Astrocyte of the hippocampus (primary cell): ENCODE measurements at places on chromosomes 3 and 15.
A peak's percentile ranks its signal among the peaks of the same experiment; 100 is the strongest.

GRCh38 chr3:104629038-104629437 lies 737.7 kb upstream of the ALCAM start:
- peak; percentile 69 for DNase-seq

- DNase-seq: peak; percentile 43
These were observed 223.4 kb upstream of the CGNL1 start for GRCh38 chr15:57152666-57153539.

DNA sequence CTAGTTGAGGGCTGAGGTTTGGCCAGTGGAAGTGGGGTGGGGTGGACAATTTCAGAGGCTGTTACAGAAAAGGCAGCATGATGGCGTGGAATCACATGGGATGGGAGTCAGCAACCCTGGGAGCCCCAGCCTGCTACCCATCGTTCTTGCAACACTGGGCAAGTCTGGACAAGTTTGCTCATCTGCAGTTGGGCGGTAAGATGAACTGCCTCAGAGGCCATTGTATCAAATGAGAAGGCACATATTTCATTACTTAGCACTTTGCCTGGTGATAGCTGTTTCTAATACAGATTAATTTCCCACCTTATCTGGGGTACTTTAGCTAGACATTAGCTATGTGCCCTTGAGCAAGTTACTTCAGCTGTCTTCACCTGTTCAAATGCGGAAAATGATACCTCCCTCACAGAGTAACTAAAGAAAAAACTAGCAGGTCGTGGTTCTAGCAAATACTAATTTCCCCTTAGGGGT lies 248.9 kb downstream of the THSD4 start:
- DNase-seq: no peak

DNA sequence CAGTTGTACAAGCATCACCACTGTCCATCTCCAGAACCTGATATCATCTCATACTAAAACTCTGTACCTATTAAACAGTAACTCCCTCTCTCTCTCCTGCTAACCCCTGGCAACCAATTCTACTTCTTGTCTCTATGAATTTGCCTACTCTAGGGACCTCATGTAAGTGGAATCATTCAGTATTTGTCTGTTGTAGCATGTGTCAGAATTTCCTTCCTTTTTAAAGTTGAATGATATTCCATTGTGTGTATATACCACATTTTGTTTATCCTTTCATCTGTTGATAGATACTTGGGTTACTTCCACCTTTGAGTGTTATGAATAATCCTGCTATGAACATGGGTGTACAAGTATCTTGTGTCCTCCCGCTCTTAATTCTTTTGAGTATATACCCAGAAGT lies 16.6 kb downstream of the ZNF592 start:
- DNase-seq: no peak

DNA sequence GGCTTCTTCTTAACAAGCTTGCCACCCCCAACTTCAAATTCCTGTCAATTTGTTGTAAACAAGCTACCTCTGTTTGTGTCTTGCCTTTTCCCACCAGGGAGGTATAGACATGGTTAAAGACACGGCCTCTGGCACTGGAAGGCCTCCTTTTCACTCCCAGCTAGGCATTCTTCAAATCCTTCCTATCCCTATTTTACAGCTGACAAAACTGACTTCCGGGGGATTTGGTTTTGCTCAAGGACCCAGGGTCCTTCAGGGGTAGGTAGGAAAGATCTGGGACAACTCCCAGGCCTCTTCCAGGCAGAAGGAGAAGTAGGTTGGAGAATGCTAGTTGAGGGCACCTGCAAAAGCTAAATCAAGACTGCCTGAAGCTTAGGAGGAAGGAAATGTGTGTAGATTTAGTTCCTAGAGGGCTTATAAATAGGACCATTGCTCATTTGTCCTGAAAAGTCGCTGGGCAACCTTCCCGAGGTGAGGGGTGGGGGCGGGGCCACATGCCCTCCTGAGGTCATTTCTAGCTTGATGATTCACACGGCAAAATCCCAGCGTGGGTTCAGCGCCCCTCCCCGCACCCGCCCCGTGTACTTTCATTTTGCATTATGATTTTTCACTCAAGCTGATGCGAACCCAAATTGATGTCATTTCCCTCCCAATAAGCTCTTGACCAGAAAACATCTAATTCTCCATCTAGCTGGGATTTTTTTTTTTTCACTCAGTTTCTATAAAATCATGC lies 365.5 kb downstream of the SHQ1 start:
- peak; percentile 86 for DNase-seq

- DNase-seq: peak; percentile 62
These were observed 5.9 kb downstream of the RNU6-1 start for GRCh38 chr15:67833710-67834511.

DNA sequence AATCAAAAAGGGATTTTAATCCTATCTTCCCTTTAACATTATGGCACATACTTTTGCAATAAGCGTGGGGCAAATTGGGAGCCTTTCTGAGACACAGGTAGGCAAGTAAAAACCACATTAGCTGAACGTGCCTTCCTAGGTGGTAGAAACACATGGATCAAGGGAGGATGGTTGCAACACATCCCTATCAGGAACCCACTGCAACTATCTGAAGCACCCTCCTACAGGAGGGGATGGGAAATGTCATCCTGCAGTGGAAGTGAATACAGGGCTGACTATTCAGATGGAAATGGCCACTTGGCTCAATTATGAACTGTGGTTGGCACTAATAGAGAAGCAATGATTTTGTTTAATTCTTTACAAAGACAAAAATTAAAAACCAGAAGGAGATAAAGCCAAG lies 826.3 kb downstream of the FHIT start:
- no peak for DNase-seq

DNA sequence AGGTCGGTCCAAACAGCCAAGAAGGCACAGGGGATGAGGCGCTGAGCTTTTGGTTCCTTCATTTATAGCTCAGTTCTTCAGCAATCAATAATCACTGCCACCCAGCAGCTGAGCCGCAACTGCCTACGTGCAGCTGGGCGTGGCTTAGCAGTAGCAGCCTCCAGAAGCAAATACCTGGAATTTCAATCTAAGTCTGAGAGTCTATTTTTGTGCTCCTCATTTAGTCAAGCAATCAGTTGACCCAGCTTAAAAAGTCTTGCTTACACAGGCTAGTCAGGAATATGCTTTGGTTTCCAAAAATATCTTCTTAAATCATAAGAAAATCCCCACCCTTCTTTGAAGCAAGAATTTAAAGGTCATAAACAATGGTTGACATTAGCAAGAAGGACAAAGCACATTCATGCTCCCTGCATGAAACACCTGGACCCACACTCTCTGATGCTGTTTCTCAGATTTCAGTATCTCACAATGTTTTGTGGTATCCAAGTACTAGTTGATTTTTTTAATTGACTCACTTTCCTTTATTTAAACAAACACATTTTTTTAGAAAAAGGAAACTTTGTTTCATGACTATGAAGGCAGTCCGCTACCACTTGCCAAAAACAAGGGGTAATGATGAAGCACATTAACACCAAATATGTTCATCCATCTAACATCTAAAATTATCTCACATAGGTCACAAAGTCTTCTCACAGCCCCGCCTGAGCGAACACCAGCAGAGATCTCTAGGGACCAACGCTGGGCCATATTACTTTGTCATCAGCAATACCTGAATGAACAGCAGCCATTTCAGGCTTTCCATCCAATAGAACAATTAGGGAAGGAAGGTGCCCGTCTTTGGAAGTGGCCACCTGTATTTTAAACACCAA lies 106.1 kb downstream of the OXNAD1 start:
- DNase-seq: peak; percentile 12

DNA sequence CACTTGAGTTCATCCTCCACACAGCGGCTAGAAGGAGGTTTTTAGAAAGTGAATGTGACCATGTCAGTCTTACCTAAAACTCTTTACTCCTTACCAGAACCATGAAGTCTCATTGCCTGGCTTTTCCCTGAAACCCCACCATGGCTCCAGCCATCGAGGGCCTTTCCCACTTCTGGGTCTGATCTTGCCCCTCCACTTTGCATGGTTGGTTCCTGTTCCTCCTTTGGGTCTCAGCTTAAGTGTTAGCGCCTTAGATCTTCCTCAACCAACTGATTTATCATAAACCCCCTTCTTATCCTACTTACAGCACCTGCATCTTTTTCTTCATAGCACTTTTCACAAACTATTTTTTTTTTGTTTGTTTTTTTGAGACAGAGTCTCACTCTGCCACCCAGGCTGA lies 45.9 kb upstream of the ULK4 start:
- no peak for DNase-seq

DNA sequence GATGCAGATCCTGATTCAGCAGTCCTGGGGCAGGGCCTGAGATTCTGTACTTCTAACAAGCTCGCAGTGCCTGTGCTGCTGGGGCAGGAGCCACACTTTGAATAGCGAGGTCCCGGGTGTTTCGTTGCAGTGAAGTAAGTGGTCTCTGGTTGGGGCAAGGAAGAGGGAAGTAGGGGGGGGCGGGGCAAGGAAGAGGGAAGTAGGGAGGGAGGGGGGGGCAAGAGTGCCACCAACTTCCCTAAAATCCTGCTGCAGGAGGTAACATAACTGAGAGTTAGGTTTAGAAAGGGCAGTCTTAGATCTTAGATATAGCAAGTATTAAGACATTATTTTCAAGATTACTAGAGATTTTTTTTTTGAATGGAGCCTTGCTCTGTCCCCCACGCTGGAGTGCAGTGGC lies 35.5 kb downstream of the CRTAP start:
- no peak for DNase-seq

- DNase-seq: peak; percentile 21
These were observed 1.3 kb downstream of the ZNF445 start for GRCh38 chr3:44476181-44476611.

DNA sequence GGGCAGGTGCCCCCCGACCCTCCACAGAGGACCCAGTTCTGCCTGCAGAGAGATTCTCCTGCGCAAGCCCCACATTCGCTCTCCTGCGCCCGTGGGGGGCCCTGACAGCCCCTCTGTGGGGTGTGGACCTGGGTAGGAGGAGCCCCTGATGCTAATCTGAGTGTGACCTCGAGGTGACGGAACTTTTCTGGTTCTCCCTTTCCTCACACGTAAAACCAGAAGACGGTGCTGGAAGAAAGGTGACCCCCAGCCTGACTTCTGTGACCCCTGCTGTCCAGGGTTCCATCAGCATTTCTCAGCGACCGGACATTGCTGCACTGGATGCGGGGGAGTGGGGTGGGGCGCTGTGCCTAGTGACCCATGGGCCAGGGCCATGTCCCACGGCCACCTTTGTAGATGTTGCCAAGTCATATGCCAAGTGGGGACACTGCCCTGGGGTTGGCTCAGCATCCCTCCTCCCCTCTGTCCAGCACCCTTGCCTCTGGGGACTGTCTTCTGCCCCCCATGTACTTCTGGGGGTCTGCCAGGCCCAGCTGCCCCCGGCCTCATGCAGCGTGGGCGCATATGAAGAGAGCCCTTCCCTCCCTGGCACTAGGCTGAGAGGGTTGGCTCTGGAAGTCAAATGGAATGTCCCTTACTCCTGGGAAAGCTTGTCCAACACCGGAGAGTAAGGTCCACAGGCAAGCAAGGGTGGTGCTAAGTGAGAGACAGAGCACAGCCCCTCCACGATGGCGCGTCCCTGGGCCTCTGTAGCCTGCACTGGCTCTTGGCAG lies 129.1 kb upstream of the MEF2A start:
- DNase-seq: no peak

- DNase-seq: no peak
These were observed 54.9 kb downstream of the CCNL1 start for GRCh38 chr3:157104928-157105652.

GRCh38 chr15:61196156-61196555 lies 32.9 kb downstream of the RORA start:
- DNase-seq: no peak

DNA sequence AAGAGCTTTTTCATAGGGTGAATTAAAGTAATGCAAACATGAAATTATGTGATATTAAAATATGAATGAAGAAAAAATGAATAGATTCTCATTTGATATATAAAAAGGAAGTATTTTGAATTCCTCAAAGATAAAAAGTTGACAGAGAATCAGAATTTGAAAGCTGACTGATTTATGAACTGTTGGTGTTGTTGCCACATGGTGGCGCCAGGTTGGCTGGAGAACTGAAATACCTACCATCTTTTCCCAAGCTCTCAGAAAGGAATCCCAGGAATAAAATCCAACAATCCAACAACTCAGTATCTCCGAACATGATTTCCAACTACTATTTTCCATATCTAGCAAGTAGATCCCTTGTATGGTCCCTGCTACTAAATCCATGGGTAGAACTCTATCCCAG lies 3.1 kb downstream of the MYRIP start:
- peak; percentile 8 for DNase-seq

- DNase-seq: no peak
These were observed 654 bp downstream of the PPARG start for GRCh38 chr3:12289524-12289923.

GRCh38 chr3:17401912-17402311 lies 340.5 kb downstream of the TBC1D5 start:
- no peak for DNase-seq

DNA sequence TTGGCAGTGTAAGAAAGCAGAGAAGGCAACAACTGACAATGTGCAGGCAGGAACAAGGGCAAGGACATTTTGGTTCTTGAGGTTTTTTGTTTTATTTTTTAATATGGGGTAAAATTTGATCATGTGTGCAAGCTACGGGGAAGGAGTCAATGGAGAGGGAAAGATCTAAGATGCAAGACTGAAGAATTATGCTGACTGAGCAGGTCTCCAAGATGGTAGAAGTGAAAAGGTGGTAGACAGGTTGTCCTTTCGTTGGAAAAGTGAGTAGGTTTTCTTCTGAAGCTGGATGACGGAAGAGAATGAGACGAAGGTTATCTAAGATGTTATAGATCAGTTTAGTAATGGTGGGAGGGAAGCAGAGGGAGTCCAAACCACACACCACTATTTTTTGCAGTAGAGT lies 4.2 kb downstream of the CD47 start:
- no peak for DNase-seq

DNA sequence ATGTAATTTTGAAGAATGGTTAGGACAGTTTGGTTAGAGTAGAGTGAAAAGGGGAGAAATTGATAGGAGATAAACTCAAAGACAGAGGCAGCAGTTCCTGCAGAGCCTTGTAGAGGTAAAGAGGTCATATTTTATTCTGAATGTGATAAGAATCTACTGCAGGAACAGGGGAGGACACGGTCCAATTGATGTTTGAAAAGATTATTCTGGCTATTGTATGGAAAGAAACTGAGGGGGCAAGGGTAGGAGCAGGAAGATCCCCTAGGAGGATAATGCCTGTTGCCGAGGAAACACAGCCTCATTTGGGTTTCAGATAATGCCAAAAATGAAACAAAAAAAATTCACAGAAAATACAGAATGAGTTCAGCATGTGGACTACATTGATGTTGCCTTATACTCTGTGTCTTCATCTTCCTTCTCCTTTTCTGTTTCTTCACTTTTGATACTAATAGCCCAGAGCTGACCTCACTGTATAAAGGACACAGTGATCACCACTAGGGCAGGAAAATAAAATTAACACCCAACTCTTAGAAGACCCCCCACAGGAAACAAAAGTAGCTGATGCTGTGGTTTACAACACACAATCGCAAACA lies 454.6 kb upstream of the UBE2E2 start:
- no peak for DNase-seq

- DNase-seq: no peak
These were observed 223.4 kb downstream of the IGSF11 start for GRCh38 chr3:118811236-118811732.

DNA sequence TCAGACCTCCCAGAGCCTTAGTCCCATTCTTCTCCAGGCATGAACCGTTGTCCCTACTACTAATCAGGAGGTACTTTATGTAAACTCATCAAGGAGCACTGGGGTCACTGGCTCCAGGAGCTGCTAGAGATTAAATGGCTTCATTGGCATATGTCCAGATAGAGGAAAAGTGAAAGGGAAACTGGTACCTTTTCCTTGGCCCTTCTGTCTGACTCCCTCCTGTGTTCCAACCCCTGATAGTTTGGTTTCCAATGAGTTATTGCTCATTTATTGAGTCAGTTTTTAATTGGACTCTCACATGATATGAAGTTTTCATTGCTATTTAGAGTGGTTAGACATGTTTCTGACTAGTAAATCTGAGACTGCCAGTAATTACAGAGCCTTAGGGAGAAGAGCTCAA lies 130.5 kb upstream of the BFSP2 start:
- DNase-seq: no peak
